ENCODE measurements at places on chromosomes 2 and 18. TPM values are rescaled to one million over a fixed set of nuclear protein-coding genes. Genes with fewer than 3 reads are reported as not detected.

GRCh38 chr2:204625135-204625534, 79.9 kb downstream of the PARD3B start:
- H3K27me3 ChIP-seq, result peaks cover 4% of the 10 kb centered on the region
- H3K4me3 ChIP-seq, result no peak overlapping the region
- DNase-seq, result no peak
- H3K27ac ChIP-seq, result no peak overlapping the region
- no peaks in the 10 kb centered on the region for H3K4me1 ChIP-seq

GRCh38 chr2:132824716-132825115, 154.7 kb upstream of the LYPD1 start:
- no peaks in the 10 kb centered on the region for H3K27me3 ChIP-seq
- H3K36me3 ChIP-seq, result no peaks in the 10 kb centered on the region
- no peak overlapping the region for H3K4me3 ChIP-seq
- H3K4me1 ChIP-seq, result no peaks in the 10 kb centered on the region

The VSNL1 gene
- total RNA-seq, result not detected

DNA sequence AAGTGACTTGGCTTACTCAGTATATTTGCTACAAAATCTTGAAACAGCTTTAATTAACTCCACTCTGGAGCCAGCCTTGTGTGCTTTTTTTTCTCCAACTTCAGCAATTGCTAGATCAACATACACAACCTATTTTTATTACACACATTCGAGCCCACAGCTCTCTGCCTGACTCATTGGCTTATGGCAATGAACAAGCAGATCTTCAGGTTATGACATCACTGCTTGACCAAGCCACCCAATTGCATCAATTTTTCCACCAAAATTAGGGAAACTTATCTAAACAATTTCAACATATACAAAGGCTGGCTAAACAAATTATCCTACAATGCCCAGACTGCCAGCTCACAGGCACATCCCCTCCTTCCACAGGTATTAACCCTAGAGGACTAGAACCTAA, 39.6 kb upstream of the PDK1 start:
- H3K4me3 ChIP-seq, result no peak overlapping the region
- H3K27ac ChIP-seq, result no peak overlapping the region
- no peaks in the 10 kb centered on the region for H3K27me3 ChIP-seq
- DNase-seq, result no peak
- peaks cover 4% of the 10 kb centered on the region for H3K4me1 ChIP-seq

DNA sequence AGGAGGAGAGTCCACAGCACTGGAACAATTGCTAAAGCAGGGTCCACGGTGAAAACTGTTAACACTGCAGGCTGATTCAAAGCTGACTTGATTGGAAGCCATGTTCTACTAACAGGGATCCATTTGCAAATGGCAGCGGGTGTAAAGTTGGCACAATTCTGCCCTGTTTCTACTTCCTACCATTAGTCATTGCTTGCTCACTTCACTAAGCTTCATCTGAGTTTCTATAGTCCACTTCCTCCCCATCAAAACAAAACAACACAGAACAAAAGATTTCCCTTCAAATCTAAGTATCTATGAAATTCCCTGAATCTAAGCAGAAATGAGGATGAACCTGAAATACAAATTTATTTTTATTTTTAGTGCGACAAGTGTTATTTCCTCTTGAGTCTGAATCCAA, 187.4 kb upstream of the SOX11 start:
- no peak overlapping the region for H3K4me3 ChIP-seq
- H3K27ac ChIP-seq, result no peak overlapping the region
- no peaks in the 10 kb centered on the region for H3K36me3 ChIP-seq
- no peak for DNase-seq

DNA sequence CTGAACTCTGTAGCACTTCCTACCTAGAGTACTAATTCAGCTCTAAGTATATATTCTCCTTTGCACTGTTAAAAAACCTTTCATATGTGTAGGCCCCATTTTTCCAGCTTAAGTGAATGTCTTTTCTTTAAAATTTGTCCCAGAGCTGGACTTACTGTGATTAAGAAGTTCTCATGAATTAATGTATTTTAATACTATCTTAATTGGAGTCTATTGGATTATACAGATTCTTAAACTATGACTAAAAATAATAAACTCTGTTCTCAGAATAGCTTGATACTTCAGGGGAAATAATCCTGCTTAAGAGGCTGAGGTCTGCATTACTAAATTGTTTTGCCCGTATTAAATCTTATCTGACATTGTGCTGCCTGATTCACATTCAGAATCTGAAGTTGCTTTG, 223.3 kb downstream of the RIT2 start:
- no peak for DNase-seq
- no peaks in the 10 kb centered on the region for H3K4me1 ChIP-seq
- no peak overlapping the region for H3K27ac ChIP-seq
- H3K4me3 ChIP-seq, result no peak overlapping the region
- H3K36me3 ChIP-seq, result no peaks in the 10 kb centered on the region

DNA sequence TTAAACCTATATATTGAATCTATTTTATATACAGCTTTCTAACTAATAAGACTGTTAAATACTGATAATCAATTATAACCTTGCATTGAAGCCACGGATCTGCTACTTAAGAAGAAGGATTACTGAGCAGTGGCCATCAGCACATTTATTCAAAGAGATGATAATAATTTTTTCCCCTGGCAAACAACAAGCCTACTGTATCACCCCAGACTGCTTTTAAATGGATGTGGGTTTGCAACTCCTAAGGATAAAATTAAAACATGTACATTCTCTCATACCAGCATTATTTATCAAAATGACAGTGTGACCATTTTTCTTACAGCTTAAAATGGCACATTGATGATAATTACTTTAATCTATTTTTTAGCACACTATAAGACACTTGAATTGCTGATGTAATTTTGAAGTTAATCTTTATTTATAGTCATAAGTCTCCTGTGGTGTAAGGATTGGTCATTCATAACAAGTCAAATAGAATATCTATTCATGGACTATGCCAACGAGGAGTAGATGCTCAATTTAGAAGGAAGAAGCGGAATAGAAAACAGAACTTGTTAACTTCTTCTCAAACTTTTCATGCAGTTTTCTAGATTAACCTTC, 517.7 kb downstream of the METTL4 start:
- H3K4me3 ChIP-seq, result no peak overlapping the region
- H3K36me3 ChIP-seq, result no peaks in the 10 kb centered on the region
- H3K27ac ChIP-seq, result no peak overlapping the region

The EHBP1 gene
- total RNA-seq, result 23.4 TPM

The FKBP7 gene
- total RNA-seq, result 2.6 TPM

The REEP1 gene
- total RNA-seq, result not detected

GRCh38 chr2:144830543-144830942, 310.6 kb upstream of the ZEB2 start:
- no peaks in the 10 kb centered on the region for H3K4me1 ChIP-seq
- peaks cover 6% of the 10 kb centered on the region for H3K27me3 ChIP-seq
- DNase-seq, result no peak
- no peak overlapping the region for H3K27ac ChIP-seq
- H3K4me3 ChIP-seq, result no peak overlapping the region

DNA sequence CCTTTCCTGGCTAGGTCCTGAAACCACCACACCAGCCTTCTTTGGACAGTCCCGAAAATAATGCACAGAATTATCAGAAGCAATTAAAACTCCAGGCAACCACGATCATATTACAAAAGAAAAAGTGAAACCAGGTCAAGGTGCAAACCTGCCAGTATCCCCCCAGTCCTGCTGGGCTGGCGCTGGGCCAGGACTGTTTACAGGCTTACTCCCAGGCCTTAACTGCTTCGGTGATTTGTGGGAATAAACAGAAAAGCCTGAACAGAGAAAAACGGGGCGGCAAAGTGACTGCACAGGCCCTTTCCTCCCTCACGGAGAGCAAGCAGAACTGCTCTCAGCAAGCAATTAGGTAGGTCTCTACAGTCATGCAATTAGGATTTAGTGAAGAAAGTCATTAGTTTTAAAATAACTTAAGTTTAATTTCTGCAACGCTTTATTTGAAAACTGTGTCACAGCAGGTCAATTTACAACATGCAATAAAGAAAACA, 1.3 kb downstream of the HDAC4 start:
- peak overlapping the region; percentile 86 for H3K27ac ChIP-seq
- peak; percentile 55 for DNase-seq
- H3K4me1 ChIP-seq, result peaks cover 40% of the 10 kb centered on the region
- H3K36me3 ChIP-seq, result peaks cover 16% of the 10 kb centered on the region

DNA sequence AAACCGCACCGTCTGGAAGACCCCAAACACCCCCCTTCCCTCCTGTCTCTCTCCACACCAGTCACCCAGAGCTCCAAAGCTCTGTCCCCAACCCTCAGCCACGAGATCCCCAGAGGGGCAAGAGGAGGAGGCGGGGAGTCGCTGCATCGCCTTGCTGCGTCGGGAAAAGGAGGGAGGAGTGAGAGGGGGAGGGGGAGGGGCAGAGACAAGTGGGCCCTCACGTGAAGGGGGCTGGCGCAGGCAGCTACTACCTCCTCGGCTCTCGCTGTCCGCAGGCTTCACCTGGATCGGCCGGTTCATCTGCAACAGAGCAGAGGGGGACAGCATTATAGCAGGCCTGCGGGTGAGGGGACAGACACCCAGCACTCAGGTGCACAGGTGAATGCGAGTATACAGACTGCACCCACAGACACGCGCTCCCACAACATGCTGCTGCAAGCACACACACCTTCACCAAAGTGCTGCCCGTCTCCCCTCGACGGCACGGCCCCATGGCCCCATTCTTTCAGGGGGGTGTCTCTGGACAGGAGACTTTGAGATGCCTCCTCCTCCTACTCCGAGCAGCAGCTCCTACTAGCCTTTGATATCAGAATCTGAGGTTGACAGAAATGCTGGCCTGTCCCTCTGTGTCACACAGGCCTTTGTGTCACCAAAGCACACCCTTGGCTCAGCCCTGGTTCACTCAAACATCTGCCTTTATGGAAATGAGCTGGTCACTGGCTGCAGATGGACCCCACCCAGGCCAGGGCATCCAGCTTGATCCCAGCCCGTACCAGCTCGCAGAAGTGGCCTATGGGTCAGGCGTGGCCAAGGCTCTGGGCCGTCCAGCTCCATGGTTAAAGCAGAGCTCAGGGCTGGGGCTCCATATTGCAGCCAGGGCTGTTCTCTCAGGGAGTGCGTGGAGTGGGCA, 243.8 kb downstream of the CELF4 start:
- DNase-seq, result no peak
- H3K27me3 ChIP-seq, result no peaks in the 10 kb centered on the region
- no peaks in the 10 kb centered on the region for H3K4me1 ChIP-seq
- H3K4me3 ChIP-seq, result no peak overlapping the region

GRCh38 chr2:156445296-156446220, 9.4 kb downstream of the GPD2 start:
- DNase-seq, result no peak
- no peaks in the 10 kb centered on the region for H3K27me3 ChIP-seq
- H3K36me3 ChIP-seq, result peaks cover 20% of the 10 kb centered on the region
- peaks cover 3% of the 10 kb centered on the region for H3K4me1 ChIP-seq

DNA sequence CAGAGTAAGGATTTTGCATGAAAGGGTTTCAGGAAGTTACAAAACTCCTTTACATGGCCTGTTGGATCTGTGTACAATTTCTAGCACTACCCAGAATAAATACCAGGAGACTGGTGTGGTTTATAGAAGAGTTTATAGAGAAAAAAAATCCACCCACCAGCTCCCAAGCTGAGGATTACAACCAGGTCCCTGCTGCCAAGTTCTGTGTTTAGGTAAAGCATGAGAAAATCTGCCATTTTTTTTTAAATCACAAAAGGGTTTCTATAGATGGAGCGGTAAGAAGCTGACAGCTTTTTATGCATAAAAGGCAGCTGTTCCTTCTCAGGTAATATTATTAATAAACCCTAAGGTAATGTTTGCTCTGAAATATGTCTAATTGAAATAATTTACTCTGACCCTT, 545.4 kb upstream of the ZEB2 start:
- H3K36me3 ChIP-seq, result no peaks in the 10 kb centered on the region
- H3K4me3 ChIP-seq, result no peak overlapping the region
- no peaks in the 10 kb centered on the region for H3K27me3 ChIP-seq
- no peak overlapping the region for H3K27ac ChIP-seq
- H3K4me1 ChIP-seq, result no peaks in the 10 kb centered on the region

The AGXT gene
- total RNA-seq, result not detected

DNA sequence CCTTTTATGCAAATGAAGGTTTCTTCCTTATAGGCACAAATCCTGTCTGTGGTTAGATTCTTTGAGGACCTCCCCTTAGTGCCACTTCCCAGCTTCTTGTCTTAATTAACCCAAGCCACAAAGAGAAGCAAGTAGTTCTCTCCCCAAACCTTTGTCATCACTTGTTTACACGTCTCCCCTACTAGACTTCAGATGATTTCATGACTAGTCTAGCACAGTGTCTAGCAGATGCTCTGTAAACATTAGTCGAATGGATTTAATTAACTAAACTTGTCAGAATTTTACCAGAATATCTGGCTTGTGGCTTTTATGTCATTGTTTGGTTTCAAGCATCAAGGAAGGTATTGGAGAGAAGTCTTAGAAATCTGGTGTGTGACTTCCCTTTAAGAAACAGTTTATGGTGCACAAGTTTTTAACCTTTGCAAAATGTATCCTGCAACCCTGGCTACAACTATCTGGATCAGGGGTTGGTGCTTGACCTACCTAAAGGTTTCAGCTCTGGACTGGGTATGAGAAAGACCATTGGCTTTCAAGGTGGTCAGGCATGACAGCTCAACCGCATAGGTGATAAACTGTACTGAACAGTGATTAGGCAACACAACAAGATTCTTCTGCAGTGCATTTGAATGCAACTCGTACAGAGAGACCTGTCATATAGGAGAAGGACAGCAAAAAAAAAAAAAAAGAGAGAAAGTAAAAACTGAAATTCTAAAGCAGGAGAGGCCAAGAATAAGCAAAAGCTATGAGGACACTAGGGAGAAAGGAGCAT, 93.2 kb upstream of the CCDC150 start:
- H3K27me3 ChIP-seq, result peaks cover 13% of the 10 kb centered on the region
- H3K27ac ChIP-seq, result no peak overlapping the region
- DNase-seq, result no peak
- peaks cover 2% of the 10 kb centered on the region for H3K4me1 ChIP-seq
- H3K4me3 ChIP-seq, result no peak overlapping the region

- peaks cover 9% of the 10 kb centered on the region for H3K27me3 ChIP-seq
- H3K4me1 ChIP-seq, result peaks cover 32% of the 10 kb centered on the region
- no peaks in the 10 kb centered on the region for H3K36me3 ChIP-seq
- no peak overlapping the region for H3K4me3 ChIP-seq
- no peak overlapping the region for H3K27ac ChIP-seq
These were observed 243.1 kb upstream of the TNP1 start for GRCh38 chr2:217102956-217103355.

GRCh38 chr2:6923319-6923718, 6.1 kb downstream of the RNF144A start:
- no peak overlapping the region for H3K4me3 ChIP-seq
- H3K4me1 ChIP-seq, result peaks cover 88% of the 10 kb centered on the region
- no peak for DNase-seq
- H3K27me3 ChIP-seq, result no peaks in the 10 kb centered on the region
- H3K36me3 ChIP-seq, result peaks cover 87% of the 10 kb centered on the region
- peak overlapping the region; percentile 55 for H3K27ac ChIP-seq

All from activated CD8-positive, alpha-beta T cell treated with anti-CD3 and anti-CD28 coated beads, Interleukin-2, amount 10 ng/mL, durations not matched to agents 7 days and 5 days (primary cell).